Adipocyte (in vitro differentiated cells): ENCODE measurements at places on chromosomes 13 and 19.
A peak's percentile ranks its signal among the peaks of the same experiment; 100 is the strongest.

DNA sequence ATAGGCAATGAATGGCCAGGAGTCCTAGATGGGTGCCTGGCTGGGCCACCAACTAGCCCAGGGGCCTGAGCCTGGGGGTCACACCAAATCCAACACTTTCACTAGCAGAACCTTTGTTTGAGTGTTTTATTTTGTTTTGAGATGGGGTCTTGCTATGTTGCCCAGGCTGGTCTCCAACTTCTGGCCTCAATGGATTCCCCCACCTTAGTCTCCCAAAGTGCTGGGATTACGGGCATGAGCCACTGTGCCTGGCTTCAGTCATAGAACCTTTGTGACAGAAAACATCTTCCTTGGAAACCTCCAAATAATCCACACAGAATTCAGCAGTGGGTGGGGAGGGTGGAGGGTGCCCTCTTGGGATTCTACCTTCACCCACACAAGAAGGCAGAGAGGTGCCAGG, 6.1 kb downstream of the PRKACA start:
- no peak for DNase-seq

- no peak for DNase-seq
These were observed 117.6 kb upstream of the SPATA13 start for GRCh38 chr13:24042710-24043440.

DNA sequence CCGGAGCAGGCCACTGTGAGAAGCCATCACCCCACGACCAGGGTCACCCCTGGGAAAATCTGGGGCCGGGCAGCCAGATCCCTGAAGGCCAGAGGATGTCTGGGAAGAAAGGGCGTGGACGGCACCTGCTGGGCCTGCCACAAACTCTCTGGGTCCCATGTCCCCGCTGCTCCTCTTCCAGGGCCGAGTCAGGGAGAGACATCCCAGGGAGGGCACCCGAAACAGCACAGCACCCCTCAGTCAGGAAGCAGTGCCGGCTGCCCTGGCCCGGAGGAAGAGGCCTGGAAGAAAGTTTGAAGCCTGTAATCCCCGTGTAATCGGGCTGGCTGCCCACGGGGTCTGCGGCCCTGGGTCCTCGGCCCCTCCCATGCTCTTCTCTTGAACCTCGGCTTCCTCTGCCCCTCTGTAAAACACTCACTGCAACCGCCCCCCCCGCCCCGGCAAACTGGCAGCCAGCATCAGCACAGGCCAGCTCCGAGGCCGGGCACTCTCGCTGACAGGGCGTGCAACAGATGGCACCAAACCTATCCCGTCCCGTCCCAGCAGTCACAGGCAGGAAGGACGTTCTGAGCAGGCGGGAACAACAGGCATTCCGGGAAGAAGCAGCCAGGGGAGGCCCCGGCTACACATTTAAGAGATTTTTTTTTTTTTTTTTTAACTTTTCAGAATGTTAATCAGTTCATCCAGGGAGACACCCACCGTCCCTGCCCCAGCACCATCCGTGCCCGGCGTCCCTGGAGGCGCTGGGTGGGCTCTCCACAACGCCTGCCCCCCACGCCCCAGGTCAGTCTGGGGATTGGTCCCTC, 1.5 kb downstream of the SBNO2 start:
- DNase-seq, result peak; percentile 78

GRCh38 chr13:95239283-95239682, 62.0 kb downstream of the ABCC4 start:
- DNase-seq, result no peak

DNA sequence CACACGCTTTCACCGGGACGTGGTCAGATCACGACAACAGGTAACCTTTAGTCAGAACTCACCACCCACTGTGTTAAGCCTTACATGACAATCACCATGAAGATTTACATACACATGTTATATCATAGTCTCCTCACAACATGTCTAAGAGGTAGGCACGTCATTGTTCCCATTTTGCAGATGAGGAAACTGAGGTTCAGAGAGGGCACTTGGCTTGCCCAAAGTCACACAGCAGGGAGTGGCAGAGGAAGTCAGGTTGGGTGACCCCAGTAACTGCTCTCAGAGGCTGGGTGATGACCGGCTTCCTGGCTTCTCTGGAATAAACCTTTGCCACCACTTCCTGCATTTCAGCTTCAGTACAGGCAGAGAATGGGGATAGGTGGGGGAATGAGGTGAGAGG, 5.3 kb downstream of the KLK10 start:
- no peak for DNase-seq

GRCh38 chr13:43848001-43848649, 31.4 kb downstream of the CCDC122 start:
- DNase-seq, result peak; percentile 89

- no peak for DNase-seq
These were observed 23.5 kb downstream of the ZNF544 start for GRCh38 chr19:58252102-58252685.

DNA sequence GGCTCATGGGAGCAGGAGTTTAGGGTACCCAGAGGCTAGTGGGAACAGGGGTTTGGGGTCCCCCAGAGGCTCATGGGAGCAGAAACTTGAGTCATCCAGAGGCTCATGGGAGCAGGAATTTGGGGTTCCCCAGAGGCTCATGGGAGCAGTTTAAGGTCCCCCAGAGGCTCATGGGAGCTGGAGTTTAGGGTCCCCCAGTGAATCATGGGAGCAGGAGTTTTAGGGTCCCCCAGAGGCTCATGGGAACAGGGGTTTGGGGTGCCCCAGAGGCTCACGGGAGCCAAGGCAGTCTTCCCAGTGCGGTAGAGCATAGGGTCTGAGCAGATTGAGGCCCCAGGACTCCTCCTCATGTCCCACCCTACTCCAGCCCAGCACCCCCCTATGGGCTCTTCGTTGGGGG, 8.6 kb upstream of the FLT3LG start:
- DNase-seq, result no peak

DNA sequence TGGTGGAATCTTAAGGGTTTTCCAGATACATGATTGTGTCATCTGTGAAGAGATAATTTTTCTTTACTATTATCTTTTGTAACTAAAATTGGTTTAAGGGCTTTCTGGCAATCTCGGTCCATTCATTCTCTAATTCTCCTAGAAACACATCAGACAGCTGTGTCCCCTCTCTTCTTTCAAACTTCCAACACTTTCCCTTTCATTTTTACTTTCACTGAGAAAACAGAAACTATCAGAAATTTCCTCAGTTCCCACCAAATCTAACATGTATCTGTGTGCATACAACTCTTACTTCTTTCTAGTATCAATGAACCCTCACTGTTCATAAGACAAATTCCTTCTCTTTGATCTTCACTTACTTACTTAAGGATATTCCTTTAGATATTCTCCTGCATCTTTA, 40.2 kb downstream of the KCNRG start:
- DNase-seq, result no peak

DNA sequence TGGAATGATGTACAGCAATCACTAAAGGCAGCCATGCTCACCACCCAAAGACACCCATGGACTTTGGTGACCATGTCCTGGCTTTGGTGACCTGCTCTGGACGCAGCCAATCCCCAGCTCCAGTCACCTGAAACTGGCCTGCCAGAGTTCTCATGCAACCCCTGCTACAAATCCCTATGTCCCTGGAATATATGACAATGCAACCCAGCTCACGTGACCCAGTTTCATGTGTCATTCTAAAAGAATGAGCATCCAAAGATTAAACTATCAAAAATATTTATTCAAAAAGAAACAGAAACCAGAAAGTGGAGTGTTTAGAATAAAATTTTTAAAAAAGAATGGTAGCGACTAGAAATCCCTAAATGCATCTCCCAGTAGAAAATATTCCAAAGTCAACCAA, 203.3 kb upstream of the IRS2 start:
- peak; percentile 62 for DNase-seq

DNA sequence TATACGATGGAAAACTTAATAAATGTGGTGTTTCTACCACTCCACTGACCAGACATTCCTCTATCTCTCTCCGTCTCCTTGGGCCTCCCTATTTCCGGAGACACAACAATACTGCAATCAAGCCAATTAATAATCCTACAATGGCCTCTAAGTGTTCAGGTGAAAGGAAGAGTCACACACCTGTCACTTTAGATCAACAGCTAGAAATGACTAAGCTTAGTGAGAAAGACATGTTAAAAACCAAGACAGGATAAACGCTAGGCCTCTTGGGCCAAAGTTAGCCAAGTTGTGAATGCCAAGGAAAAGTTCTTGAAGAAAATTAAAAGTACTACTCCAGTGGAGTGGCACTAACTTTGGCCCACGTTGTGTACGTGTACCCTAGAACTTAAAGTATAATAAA, 22.5 kb downstream of the ZDHHC20 start:
- DNase-seq, result no peak

DNA sequence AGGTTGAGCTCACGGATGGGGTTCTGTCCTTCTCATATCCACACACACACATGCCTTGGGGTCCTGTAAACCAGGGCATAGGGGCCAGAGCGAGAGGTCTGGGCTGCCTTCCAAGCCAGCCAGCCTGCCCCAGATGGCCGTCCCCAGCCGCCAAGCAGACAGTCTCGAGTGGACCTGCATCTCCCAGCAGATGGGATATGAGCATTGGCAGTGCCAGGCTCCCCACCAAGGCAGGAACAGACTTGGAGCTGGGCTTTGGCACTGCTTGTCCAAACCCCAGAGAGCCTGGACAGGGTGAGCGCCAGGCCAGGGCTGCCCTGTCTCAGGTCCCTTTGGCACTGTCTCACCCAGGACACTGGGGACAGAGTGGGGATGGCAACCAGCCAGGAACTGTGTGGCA, 130.4 kb downstream of the DPF1 start:
- DNase-seq, result no peak

GRCh38 chr13:53691417-53691816, 662.8 kb downstream of the OLFM4 start:
- DNase-seq, result no peak

- no peak for DNase-seq
These were observed 38.0 kb downstream of the ITGBL1 start for GRCh38 chr13:101490406-101491015.

GRCh38 chr13:21957833-21958232, 287.0 kb downstream of the FGF9 start:
- no peak for DNase-seq

DNA sequence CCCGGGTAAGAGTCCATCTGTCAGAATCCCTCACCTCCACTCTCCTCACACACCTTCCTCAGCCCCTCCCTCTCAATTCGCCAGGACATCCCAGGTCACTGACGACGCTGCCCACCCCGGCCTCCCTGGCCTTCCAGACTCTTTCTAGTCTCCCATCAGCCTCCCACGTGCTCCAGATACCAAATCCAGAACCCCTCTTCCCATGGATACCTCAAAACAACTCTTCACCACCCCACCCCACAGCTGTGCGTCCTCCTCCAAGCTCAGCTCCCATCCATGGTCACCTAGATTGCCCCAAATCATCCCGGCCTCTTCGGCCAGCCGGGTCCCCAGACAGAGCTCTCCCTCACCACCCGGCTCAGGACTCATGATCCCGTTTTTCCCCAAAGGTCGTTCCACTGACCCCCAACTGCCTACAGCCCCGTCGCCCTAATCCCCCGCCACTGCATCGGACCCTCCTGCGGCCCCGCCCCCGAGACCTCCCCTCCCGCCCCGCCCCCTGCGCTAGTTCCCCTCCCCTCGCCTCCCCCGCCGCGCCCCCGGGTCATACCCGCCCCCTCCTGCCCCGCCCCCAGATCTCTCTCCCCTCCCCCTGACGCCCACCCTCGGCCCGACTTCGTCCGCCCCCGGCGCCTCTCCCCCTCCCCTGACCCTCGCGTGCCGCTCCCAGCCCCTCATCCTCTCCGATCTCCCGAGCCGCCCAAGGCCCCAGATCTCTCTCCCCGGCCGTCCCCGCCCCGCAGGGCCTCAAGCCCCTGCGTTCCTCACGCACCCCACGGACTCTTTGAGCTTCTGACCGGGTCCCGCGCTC, 546 bp downstream of the UBXN6 start:
- peak; percentile 85 for DNase-seq

DNA sequence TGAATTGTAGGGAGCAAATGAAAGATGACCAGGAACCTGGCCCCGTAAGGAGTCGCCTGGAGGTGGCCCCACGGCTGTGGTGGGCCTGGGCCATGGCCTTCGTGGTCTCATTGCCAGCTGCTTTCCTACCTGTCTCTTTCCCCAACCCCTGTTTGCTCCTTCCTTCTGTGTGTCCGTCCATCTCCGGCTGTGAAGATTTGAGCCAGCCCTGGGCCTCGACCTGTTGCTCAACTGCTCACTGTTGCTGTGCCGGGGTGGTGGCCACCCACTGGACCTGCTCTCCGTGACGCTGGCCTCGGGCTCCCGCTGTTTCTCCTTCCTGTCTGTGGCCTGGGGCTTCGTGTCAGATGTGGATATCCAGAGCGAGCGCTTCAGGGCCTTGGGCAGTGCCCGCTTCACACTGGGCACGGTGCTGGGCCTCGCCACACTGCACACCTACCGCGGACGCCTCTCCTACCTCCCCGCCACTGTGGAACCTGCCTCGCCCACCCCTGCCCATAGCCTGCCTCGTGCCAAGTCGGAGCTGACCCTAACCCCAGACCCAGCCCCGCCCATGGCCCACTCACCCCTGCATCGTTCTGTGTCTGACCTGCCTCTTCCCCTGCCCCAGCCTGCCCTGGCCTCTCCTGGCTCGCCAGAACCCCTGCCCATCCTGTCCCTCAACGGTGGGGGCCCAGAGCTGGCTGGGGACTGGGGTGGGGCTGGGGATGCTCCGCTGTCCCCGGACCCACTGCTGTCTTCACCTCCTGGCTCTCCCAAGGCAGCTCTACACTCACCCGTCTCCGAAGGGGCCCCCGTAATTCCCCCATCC, 8.5 kb downstream of the DBP start:
- no peak for DNase-seq

DNA sequence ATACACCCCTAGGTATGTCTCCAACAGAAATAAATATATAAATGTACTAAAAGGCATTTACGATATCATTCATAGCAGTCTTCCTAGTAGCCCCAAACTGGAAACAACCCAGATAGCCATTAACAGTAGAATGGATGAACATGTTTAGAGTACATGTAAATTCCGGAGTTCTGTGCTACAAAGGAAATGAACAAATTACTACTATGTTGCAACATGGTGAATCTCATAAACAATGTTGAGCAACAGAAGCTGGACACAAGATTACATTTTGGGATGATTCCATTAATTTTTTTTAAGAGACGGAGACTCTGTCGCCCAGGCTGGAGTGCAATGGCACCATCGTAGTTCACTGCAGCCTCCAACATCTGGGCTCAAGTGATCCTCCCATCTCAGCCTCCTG, 5.9 kb upstream of the SLC7A10 start:
- peak; percentile 17 for DNase-seq

DNA sequence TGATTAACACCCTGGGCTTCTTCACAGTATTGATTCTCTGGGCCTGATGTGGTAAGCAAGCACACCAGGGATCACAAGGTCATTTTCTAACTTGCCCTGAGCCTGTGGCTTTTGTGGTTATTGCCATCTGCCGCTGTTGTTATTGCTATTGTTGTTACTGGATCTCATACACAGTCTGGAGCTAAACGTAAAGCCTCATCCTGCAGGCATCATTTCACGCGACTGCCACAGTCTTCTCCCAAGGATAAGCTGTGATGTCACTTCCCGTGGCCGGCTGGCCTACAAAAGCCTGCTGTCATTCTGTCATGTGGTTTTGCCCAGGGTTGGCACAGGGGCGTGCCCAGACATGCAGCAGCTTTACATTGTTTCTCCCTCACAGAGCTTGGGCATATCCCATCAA, 154.0 kb upstream of the GPR12 start:
- no peak for DNase-seq

GRCh38 chr13:31029102-31029501, 96.6 kb downstream of the TEX26 start:
- no peak for DNase-seq

GRCh38 chr13:110128546-110128945, 178.4 kb downstream of the COL4A1 start:
- no peak for DNase-seq
